ENCODE measurements at places on chromosomes 3 and 15.
A peak's percentile ranks its signal among the peaks of the same experiment; 100 is the strongest.

DNA sequence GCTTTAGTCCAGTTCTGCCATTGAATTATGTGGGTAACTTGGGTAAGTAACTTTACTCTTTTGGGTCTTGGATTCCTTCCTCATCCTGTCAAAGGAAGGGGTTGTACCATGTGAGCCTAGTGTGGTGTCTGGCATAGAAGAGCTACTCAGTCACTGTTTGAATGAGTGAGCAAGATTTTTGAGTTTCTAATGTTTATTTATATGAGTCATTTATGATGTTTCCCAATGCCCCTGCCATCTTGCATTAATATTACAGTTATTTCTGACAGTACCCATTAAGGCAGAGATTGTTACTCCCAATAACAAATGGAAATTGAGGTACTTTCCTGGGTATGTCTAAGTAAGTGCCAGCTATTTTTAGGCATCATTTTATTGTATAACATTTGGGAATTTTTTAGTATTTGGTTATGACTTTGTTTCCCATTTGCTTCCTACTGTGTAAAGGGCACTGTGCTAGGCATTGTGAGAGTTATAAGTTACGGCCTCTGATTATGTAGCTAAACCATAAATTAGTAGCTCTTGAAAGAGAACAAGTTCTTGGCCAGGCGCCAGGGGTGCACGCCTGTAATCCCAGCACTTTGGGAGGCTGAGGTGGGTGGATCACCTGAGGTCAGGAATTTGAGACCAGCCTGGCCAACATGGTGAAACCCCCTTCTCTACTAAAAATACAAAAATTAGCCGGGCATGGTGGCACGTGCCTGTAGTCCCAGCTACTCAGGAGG is 23.5 kb downstream of the NR1D2 start:
- DNase-seq, result no peak

- DNase-seq, result no peak
These were observed 193.4 kb upstream of the HES1 start for GRCh38 chr3:193942516-193943055.

- no peak for DNase-seq
These were observed 4.8 kb downstream of the LRRC58 start for GRCh38 chr3:120344349-120344748.

DNA sequence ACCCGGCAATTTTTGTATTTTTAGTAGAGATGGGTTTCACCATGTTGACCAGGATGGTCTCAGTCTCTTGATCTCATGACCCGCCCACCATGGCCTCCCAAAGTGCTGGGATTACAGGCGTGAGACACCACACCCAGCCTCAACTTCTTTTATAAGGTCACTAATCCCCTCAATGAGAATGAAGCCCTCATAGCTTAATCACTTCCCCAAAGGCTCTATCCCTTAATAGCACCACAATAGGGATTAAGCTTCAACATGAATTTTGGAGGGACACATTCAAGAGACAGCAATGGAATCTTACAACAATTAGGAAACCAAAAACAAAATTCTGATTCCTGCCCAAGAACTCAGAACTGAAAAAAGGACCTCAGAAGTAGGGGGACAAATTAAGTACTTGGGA is 126.8 kb downstream of the ATP1B3 start:
- no peak for DNase-seq

DNA sequence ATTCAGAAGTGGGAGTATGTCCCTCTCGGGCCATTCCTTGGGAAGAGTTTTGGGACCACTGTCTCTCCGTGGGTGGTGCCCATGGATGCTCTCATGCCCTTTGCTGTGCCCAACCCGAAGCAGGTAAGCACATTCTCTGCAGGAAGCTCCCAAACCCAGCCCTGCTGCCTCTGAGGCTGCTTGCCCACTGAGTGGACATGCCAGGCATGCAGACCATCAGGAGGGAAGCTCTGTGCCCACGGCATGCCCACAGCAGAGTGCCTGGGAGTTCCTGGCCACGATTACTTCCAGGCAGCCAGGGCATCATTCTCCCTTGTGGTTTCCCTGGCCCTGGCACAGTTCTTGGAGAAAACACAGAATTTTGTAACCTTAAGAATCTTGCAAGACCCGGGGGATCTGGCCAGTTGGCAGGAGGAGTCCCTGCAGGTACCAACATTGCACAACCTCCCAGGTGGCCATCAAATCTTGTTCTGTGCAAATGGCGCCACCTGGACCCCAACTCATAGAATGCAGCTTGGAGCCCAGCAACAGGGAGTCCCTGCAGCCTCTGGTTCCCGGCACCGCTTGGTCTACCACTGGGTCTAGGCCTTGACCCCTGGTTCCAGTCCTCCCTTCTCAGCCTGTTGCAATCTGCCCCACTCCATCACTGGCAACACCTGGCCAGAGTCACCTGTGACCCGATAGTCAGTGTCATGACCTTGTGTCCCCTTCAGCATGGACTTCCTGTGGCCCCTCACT is 20.4 kb downstream of the FAH start:
- peak; percentile 39 for DNase-seq

Measured in stimulated activated CD4-positive, alpha-beta T cell treated with anti-CD3 and anti-CD28 coated beads, Interleukin-15, amount 100 ng/mL, for 1 hour (primary cell).